Psoas muscle (tissue), 8 donors: ENCODE measurements at places on chromosomes 11 and 22. TPM values are rescaled to one million over a fixed set of nuclear protein-coding genes. Genes with fewer than 3 reads are reported as not detected.

Gene SPON1
- 0.53 TPM for polyA plus RNA-seq

Gene KRTAP5-8
- polyA plus RNA-seq, result not detected

Gene COX8A
- polyA plus RNA-seq, result 1,847 TPM

Gene RTN4RL2
- polyA plus RNA-seq, result 0.44 TPM

Gene ARHGEF17
- polyA plus RNA-seq, result 7.9 TPM

Gene KCNK7
- 1.4 TPM for polyA plus RNA-seq

Gene HBG1
- not detected for polyA plus RNA-seq

Gene LIN7C
- 5.1 TPM for polyA plus RNA-seq

Gene RFPL1
- polyA plus RNA-seq, result not detected

Gene PDGFD
- 1.8 TPM for polyA plus RNA-seq

Gene YPEL4
- 0.11 TPM for polyA plus RNA-seq

DNA sequence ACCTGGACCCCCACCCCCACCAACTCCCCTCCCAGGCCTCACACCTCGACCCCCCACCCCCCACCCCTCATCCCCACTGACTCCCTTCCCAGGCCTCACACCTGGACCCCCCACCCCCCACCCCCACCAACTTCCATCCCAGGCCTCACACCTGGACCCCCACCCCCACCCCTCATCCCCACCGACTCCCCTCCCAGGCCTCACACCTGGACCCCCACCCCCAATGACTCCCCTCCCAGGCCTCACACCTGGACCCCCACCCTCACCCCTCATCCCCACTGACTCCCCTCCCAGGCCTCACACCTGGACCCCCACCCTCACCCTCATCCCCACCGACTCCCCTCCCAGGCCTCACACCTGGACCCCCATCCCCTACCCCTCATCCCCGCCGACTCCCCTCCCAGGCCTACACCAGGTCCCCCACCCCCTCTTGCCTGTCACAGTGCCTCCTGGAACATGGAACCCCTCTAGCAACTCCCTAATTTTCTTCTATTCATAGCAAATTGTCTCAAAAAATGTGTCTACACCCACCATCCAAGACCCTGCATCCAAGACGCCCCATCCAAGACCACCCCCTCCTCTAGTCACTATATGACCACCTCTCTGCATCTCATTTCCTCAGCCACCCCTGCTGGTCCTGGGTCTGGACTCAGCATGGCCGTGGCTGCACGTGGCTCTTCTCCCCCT lies 36.9 kb upstream of the BRSK2 start:
- DNase-seq, result no peak

DNA sequence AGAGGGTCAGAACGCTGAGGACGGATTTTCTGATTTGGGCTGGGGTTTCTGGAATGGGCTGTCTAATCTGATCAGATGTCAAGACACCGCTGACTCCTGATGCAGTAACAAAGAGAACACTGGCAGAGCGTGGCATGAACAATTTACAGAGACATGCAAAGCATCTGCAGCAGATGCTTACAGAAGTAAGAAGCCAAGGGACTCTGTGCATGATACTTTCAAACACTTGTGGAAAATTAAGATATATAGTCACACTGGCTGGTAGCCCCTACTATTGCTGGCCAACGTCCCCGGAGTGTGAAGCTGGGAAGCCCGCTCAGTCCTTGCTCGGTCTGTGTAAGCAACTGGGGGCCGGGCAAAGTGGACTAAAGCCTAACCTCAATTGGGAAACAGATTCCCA lies 903.7 kb downstream of the BRD1 start:
- DNase-seq, result no peak

GRCh38 chr11:16759857-16760508 lies 21.5 kb downstream of the C11orf58 start:
- no peak for DNase-seq

DNA sequence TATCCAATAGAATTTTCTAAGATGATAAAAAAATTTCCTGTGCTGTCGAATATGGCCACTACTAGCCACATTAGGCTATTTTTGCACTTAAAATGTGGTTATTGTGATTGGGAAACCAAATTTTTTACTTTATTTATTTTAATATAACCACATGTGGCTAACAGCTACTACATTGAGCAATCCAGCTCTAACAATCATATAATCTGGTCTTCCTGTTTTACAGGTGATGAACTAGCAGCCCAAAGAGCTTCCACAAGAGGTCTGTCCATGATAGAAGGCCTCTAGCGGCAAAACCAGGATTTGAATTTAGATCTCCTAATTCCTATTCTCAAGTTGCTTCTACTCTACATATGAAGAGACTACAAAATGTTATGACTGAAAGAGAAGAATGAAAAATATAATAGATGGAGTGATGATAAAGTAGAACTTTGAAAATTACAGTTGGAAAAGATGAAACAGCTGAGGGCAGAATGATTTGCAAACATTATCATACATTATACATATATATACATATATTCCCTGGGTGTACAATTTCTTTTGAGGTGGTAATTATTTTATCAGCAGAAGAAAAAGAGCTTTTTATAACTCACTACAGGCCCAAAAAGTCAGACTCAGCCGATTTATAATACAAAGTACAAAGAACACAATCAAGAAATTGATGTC lies 363.5 kb upstream of the PITPNB start:
- DNase-seq, result no peak

DNA sequence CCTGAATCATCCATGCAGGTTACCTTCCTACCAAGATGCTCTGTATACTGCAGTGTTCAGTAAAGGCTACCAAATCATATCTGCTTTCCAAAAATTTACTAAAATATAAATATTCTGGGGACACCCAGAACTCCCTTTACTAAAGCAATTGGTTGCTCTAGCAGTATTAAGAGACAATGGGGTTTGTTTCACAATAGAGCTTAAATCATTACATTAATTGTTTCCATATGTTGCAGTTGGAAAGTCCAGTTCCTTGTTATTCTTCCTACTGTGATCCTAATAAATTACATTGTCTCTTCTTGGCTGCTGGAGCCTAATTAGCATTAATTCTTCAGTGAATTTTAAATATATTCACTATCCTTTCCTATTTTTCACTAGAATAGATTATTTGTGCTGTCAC lies 316.0 kb upstream of the MTNR1B start:
- DNase-seq, result no peak

DNA sequence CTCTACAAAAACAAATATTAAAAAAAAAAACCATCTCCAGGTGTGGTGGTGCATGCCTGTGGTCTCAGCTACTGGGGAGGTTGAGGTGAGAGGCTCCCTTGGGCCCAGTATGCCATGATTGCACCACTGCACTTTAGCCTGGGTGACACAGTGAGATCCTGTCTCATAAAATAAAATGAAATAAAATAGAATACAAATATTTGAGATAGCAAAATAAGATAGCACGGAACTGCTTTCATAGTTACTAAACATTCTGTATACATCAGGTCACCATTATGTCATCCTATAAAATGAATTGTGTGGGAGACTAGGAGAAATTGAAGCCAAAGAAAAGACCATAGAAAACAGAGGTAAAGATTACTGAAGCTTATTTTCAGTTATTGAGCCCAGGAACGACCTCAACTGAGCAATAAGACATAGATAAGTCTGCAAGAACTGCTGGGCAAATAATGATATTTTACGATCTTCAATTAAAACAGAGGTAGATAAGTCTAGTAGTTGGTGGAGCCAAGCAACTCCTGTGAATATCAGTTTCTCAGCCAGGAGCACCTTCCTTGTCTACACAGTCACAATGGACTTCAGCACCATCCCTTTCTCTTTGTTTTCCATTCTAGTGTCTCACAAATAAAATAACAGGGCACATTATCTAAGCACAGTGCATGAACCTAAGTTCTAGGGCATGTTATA lies 9.9 kb downstream of the OR5M11 start:
- DNase-seq, result no peak

- peak; percentile 49 for DNase-seq
Measured at GRCh38 chr11:72642043-72642883, 32.0 kb downstream of the PDE2A start.

DNA sequence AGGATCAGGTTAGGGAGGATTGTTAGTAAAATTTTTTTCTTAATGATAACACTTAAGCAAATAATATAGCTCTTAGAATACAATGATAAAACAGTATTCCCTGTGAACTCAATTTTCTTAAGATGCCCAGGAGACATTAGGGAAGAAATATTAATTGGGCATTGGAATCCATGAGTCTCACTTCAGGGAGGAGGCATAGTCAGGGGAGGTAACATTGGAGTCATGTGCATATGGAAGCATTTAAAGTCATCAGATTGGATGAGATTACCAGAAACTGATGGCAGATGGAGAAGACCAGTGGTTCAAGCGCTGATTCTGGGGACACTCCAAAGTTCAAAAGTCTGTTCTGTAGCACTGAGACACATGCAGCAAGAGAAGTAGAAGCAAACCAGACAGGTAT lies at the start of gene OR9G1:
TSS of gene OR9G1 (plus strand) at position 301 of the 400 bp plus-strand sequence. CDS start 1,293 bp downstream, outside the sequence.
- no peak for DNase-seq

GRCh38 chr11:27524155-27524554 lies 17.6 kb upstream of the LIN7C start:
- DNase-seq, result no peak

DNA sequence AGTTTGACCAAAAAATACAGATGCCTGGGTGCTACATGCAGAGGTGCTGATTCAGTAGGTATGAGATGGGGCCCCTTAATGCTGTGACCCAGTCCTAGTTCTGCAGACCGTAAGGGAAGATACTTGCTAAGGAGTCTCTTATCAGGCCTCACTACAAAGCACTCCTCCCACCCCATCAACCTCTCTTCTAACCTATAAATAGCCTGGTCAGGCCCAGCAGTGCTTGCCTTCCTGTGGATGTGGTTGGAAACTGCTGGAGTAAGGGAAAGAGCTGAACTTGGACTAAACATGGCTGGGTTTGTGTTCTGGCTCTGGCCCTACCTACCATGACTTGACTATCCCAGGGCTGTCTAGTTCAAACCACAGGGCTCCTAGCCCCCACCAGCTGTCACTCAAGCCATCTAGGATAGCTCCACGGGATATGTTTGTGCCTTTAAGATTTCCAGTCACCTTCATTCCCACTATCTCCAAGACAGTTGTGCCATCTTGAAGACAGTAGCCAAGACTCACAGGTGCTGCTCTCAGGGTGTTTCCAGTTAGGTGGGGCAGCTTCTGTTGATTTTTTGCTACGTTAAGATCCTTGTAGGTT lies 9.5 kb upstream of the DKK3 start:
- DNase-seq, result no peak

DNA sequence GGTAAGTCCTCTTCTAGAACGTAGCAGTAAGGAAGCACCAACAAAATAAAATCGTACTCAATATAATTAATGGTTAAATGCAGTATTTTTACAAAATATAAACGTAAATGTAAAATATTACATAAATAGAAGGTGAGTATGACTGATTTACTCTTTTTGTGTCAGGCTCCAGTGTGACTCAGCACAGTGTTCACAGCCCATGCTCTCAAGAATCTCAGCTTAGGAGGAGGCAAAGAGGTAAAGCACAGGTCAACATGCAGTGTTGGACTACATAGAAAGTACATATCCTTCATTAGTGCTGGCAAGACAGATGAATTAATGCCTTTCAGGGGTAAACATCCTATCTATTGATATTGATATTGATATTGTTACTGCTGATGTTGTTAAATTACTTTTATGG lies 2050.6 kb upstream of the RAG2 start:
- no peak for DNase-seq

GRCh38 chr11:63014408-63015055 lies 1.1 kb downstream of the SLC22A8 start:
- no peak for DNase-seq

GRCh38 chr22:46072110-46072881 lies 78.0 kb upstream of the PPARA start:
- peak; percentile 81 for DNase-seq

DNA sequence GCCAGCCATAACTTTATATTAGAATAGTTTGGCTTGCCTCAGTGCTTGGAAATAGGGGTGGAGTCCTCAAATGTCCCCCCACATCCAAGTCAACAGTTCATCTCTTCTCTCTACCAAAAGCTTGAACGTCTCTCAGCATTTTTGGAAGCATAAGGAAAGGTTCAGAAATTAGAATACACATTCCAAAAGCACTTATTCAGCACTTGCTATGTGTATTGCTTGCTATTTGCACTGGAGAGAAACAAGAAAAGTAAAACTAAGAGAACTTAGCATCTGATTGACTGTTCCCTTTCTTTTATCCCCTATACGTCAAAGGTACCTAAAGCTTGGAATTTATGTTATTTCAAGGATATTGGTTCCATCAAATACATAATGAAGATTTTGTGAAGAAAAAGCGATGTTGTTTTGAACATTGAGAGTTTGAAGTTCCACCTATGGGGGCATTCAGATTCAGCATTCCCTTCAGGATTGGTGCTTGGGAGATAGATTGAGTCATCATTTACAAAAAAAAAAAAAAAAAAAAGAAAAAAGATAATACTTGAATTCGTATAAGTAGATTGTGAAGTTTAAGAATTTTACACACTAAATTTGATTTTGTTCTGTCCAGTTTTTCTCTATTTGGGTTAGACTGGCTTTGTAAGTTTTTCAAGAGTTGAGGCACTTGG lies 1.3 kb downstream of the TBRG1 start:
- no peak for DNase-seq

DNA sequence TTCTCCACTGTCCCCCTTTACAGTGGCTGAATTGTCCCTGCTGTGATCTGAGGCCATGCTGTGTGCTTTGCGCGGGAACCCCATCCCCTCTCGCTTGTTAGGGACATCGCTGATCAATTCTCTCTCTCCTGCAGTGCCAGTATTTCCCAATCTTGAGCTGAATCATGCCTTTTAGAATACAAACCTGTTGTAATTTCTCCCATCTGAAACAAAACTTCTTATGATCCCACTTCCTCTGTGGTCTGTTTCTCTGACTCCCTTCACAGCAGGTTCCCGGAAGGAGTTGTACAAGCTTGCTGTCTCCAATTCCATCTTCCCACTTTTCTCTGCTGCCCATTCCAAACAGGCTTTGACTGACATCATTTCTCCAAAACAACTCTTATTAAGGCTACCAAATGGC lies 16.8 kb downstream of the ADAMTS15 start:
- DNase-seq, result no peak

DNA sequence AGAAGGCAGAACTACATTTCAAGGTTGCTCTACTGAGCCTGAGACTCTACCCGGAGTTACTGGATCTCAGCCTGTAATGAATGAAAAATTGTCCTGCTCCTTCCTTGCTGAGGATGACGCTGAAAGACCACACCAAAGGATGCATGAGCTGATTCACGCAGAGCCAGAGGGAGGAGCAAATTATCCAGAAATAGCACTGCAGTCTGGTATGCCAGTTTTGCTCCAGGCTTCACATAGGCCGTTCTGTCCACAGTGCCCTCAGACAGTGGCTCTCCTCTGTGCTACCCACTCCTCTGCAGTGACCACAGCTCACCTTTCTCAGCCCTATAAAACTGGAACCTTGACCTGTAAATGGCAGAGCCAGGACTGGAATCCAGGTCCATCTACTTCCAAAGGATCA lies 79.3 kb upstream of the GALNT18 start:
- DNase-seq, result no peak

GRCh38 chr22:48704335-48704734 lies 1123.3 kb downstream of the BRD1 start:
- DNase-seq, result no peak

DNA sequence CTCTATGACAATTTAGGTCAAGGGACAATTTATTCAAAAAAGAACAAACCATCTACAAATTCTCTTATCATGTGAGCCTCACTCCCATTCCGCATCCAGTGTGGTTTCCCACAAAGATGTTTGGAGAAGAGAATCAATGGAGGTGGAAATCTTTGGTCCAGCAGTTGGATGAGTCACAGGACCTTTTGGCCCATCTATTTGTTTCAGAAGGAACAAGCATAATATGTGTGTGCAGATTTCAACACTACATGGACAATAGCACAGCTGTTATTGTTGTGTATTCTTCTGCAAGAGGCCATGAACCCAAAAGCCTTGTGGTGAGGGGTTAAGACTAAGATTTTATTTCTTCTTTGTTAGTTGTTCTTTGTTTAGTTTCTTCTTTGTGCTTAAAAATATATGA lies 61.6 kb downstream of the OR10A6 start:
- no peak for DNase-seq

- no peak for DNase-seq
Measured at GRCh38 chr11:102950622-102951081, 4.9 kb downstream of the MMP13 start.
